ENCODE measurements at places on chromosomes 6 and 20.

DNA sequence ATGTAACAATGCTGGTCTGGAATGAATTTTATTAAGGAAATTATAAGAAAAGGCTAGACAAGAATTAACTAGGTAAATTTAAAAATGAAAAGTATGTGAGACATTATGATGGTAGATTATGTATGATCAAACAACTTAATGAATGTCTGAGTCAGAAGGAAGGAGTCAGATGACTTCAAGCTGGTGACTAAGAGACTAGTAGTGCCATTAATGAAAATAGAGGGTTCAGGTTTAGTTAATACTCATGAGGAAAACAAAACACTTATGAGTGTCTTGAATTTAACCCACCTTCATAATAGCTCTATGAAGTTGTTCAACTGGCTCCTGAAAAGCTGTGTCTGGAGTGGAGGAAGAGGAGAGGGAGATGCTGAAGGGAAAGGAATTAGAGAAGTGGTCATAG is 256.3 kb downstream of the ADGRB3 start:
- no peak for DNase-seq

- DNase-seq, result no peak
These were observed 18.2 kb upstream of the HDGFL1 start for GRCh38 chr6:22550971-22551670.

DNA sequence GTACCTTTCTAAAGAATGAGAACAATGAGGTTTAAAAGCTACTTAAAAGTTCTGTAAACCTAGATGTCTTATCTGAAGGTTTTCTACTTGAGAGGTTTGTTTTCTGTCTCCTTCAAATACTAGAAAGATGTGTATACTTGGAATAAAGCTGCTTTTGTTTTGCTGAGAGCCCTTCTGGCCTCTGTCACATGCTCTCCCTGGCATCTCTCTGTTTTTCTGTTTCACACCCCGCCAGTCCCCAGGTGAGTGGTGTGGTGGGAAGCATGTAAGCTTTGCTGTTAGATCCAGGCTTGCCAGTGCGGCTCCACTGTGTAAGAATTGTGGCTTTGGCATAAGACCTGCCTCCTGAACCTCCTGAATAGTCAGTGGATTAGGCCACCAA is 56.8 kb downstream of the SNX9 start:
- DNase-seq, result no peak

DNA sequence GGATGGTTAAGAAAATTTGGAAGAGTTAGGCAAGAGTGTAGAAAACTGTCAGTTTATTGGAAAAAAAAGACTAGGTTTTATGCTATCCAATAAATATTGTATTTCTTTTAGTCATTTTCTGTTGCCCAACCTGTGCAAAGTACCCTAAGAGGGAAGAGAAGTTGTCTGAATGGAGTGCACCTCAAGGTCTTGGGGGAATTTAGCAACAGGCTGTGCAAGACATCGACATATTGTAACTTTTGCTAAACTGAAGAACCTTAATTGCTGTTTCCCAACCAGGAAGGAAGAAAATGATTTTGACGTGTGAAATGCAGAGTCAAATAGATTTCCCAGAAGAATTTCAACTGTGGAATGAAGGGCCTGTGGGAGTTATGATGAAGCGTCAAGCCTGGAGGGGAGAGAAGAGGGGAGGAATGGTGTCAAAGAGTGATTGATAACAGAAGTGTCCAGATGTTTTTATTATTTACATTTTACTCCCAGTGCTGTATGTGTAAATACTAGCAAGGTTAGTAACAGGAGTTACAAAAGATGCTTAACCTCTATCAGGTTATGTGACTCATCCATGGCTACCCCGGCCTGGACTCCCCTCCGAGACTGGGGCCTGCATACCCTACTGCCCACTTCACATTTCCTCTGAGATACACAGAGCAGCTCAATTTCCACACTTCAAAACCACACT is 246.8 kb downstream of the MYLK4 start:
- DNase-seq, result no peak

DNA sequence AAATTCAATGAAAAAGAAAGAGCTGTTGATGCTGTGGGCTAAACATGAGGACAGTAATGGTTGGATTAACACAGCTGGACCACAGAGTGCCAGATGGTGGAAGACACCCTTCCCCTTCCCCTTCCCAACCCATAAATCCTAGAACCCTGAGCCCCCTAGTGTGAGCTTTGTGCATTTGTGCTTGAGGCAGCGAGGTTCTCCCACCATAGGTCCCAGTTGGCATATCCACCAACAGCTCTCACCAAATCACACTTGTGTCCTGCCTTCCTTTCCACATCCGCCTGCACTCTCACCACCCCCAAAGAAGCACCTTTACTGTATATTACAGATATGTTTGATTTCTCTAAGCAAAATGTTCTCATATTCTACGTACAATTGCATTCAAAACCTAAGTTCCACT is 32.8 kb upstream of the HBS1L start:
- peak; percentile 69 for DNase-seq

GRCh38 chr20:16806886-16807285 is 58.7 kb downstream of the OTOR start:
- no peak for DNase-seq
